Ovary (tissue), 10 donors: ENCODE measurements at places on chromosomes 16 and 17.

- DNase-seq = no peak
Measured at GRCh38 chr17:72717276-72717675, 375.2 kb downstream of the SLC39A11 start.

GRCh38 chr17:4657678-4658077, 16.2 kb upstream of the ALOX15 start:
- DNase-seq = no peak

DNA sequence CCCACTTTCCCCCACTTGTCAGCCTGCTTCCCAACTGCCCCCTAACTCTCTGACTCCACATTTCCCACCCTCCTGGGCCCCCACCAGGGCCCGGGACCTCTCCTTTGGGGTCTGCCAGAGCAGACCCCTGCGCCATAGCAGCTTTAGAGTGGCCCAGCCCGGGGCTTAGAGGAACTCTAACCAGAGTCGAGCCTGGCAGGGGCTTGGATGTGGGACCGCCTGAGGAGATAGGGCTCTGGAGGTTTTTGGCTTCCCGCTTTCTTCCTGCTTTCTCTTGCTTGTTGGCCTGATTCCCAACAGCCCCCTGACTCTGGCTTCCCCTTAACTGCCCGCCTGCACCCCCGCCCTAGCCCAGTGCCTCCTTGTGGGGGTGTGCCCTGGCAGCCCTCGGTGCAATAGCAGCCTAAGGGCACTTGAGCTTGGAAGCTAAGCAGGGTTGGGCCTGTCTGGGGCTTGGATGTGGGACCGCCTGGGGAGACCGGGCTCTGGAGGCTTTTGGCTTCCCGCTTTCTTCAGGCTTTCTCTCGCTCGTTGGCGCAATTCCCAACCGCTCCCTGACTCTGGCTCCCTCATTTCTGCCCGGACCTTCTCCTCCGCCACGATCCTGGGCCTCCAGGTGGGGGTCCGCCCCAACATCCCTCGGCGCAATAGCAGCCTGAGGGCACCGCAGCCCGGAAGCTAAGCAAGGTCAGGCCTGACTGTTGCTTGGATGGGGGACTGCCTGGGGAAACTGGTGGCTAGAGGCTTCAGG, 2292.0 kb downstream of the TP53TG3F start:
- DNase-seq = no peak

- DNase-seq = no peak
Measured at GRCh38 chr17:77861133-77861695, 97.3 kb upstream of the TNRC6C start.

GRCh38 chr16:65154321-65154720, 32.5 kb upstream of the CDH11 start:
- DNase-seq = no peak

DNA sequence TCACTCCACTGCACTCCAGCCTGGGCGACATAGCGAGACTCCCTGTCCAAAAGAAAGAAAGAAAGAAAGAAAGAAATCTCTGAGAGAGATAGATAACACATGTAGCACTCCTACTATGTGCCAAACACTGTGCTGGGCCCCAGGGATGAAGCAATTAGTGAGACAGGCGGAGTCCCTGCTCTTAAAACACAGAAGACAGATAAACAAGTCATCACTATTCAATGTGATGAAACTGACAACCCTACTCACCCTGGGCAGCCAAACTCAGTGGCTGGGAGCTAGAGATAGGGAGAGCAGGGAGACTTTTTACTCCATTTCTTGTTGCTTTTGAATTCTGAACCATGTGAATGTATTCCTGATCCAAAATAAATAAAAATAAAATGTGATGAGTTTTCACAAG, 35.2 kb upstream of the GOSR2 start:
- no peak for DNase-seq

DNA sequence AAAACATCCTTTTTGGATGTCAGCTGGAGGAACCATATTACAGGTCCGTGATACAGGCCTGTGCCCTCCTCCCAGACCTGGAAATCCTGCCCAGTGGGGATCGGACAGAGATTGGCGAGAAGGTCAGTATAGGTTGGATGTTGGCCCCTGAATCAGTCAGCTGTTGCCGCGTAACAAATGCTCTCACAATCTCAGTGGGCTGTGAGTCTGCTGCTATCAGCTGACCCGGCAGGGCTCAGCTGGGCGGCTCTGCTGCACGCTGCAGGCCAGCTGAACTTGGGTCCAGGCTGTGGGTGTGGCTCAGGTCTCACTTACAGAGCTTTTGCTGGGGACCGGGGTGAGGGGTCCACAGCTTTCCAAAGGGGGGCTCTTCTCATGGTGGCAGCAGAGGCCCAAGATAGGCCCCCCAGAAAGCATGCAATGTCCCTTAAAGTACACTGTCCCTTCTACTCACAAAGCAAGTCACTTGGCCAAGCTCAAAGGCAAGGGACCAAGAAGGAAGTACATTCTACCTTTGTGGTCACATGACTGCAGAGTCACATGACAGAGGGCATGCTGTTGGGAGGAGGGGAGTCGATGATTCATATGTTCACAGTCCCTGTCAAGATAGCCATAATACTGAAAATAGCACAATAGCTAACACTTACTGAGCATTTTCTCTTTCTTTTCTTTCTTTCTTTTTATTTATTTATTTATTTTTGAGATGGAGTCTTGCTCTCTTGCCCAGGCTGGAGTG, 134.2 kb downstream of the ABCC1 start:
- DNase-seq = no peak

GRCh38 chr17:81550830-81551457, 1.2 kb downstream of the FAAP100 start:
- DNase-seq = no peak

GRCh38 chr17:46916211-46916610, 6.7 kb upstream of the GOSR2 start:
- DNase-seq = no peak

DNA sequence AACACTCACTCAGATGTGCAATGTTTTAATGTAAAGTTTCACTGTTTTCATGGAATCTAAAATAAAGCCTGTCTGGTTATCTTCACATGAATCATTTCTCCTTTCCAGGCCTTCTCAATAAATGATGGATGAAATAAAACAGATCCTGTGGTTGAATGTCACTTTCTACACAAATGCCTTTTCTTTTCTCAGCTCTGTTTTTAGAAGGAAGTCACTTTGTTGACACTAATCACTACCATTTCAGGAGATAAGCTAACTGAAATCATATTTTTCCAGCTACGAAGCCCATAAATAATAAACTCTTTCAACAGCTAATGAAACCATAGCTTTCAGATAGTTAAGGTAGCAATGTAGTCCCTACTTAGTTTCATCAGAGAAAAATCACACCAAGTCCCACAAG, 17.9 kb downstream of the NME2 start:
- DNase-seq = no peak

- DNase-seq = no peak
Measured at GRCh38 chr17:51365090-51365489, 104.7 kb downstream of the UTP18 start.

DNA sequence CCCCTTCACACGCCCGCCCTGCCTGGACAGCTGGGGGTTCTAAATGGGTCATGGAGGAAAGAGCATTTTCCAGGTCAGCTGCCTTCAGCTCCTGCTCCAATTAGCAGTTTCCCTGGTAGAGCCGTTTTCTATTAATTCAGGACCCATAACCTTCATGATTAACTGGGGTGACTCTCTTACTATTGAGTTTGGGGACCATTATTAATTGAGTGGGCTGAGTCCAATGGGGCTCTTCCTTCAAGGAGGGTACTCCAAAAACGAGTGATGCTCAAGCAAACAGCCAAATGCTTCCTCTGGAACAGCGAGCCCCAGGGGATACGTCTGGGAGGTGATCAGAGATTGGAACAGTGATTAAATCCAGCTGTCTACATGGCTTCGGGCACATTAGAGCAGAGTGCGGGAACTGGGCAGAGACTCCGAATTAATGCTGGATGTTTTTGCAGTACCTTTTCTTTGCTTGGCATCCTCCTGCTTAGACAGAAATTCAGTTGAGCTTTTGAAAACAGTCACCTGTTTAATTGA, 68.1 kb upstream of the CACNG3 start:
- no peak for DNase-seq

DNA sequence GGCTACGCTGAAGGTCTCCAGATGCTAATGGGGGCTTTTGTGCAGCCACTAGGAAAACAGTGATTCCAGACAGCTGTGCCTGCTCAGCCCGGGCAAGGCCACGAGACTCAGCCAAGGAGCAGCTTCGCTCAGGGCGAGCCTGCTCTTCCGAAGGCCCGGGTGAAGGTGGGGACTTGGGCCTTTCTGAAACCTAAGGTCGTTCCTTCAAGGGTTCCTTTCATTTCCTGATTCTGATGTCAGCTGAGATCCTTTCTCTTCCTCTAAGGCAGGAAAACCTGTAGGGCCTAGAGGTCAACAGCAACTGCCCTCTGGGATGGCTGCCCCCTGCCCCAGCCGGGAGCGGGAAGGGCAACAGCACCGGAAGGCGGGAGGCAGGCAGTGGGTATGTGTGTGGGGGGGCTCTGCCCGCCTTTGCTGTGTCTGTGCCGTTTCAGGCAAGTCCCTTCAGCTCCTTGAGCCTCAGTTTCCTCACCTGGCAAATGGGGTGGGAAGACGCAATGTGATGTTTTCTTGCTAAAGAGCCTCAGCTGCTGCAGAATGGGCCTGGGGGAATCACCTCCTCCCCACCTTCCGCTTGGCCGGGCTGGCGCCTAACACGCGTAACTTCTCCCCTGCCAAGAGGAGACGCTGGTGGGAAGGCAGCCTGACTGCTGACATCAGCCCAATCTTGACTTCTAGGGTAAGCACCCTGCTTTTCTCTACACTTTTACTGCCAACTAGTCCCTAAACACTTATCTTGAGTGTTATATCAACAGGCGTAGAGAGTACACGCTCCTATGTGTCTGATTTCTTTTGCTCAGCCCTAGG, 32.8 kb downstream of the IRF8 start:
- no peak for DNase-seq

- no peak for DNase-seq
Measured at GRCh38 chr17:76956846-76957540, 88.8 kb downstream of the MGAT5B start.

DNA sequence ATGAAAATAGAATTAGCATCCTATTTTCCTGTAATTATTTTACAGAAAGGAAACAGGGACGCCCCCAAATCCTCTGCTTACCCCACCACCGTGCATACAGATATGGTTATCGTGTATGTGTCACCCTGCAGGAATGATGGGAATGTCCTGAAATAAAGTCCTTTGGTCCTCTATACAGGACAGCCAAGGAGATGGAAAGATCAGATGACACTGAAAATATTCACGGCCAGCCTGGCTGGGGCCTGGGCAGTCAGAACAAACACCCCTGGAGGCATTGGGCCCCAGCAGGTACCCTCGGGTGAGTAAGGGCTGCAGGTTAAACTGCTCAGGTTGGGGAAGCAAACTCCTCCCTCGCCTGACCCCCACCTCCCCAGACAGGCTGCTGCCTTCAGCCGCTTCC, 368.0 kb downstream of the FOXL1 start:
- no peak for DNase-seq

GRCh38 chr17:4332296-4332970, 34.0 kb downstream of the UBE2G1 start:
- DNase-seq = no peak

DNA sequence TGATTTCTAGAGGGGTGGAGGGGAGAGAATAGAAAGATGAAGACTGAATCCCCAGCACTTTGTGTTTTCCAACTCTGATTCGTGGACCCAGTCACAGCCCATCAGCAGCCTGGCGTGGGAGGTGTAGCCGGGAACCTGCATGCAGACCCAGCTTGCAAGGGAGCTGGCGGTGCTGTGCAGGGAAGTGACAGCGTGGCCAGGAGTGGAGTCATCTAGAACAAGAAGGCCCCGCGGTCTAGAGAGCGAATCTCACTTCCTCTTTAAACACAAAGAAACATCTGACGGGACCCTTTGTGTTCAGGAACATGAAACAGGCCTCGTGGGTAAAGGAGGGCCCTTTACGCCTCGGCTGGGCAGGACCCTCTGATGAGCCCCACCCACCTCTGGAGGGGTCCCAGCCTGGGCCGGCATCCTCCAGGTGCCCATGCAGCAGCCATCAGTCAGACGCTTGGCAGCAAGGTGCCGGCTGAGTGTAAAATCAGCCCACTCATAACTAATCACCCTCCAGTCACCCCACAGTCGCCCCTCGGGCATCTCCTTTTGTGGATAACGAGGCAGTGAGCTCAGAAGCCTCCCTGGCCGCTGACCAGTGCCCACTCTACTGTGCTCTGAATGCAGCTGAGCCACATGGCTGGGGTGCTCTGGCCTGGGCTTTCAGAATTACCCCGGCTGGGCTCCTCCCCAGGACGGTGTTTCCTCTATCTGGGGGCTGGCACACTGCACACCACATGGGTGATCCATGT, 4.4 kb downstream of the SNAI3 start:
- no peak for DNase-seq

DNA sequence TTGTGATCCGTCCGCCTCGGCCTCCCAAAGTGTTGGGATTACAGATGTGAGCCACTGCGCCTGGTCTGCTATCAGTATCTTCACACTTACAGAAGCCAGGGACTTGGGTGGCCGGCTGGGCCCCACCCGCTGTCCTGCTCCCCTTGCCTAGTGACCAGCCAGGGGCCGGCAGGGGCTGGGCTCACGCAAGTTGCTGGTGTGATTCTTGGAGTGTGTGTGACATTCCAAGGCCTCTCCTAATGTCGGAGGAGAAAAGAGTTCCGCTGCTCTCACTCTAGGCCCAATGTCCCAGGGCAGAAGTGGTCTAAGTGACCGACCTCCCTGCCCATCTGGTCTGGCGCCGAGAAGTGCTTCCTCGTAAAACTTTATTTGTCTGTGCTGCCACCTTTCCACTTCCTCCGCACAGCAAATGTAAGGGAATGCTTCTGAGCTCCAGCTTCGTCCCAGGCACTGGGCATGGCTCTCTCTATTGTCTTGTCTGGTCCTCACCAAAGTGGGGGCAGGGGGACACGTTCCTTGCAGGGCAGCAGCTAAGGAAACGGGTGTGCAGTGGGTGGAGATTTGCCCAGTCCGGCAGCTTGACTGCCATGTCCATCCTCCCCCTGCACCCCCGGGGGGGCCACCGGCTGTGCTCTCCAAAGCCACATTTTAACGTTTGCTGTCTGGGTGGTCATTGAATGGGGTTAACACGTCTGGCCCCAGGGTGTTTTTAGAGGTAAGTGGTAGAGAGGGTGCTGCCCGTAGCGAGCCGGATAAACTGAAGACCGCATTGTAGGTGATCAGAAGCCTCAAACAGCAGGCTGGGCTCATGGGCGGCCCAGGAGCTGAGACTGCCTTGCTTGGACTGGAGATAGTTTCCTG, 7.8 kb upstream of the GSE1 start:
- DNase-seq = no peak

- peak; percentile 30 for DNase-seq
Measured at GRCh38 chr16:67017810-67018488, 11.0 kb upstream of the CBFB start.

DNA sequence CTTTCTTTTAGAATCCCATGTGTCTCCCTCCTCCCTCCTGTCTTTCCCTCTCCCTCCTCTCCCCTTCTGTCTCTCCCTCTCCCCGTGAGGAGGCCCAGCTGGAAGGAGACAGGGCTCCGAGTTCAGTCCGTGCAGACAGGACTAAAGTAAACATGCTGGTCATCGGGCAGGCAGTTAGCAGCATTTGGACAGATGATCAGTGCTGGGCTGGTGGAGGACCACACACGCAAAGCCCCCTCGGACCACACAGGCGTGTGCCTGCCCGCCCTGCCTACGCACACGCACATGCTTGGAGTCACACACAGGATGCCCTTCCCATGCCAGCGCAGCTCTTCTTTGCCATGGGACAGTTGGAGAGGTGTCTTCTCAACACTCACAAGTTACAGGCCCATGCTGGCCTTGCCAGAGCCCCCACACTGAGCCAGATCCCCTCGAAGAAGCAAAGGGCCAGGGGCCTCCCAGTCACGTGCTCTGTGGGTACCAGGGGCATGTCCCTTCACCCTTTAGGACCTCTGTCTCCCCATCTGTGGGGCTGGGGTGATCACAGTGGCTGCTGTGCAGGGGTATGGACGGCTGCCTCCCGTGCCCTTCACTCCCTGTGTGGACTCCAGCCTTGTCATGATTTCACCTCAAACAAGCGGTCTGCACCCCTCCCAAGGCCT, 215.7 kb upstream of the FOXF1 start:
- DNase-seq = no peak
